ENCODE measurements at places on chromosomes 13 and 19.

DNA sequence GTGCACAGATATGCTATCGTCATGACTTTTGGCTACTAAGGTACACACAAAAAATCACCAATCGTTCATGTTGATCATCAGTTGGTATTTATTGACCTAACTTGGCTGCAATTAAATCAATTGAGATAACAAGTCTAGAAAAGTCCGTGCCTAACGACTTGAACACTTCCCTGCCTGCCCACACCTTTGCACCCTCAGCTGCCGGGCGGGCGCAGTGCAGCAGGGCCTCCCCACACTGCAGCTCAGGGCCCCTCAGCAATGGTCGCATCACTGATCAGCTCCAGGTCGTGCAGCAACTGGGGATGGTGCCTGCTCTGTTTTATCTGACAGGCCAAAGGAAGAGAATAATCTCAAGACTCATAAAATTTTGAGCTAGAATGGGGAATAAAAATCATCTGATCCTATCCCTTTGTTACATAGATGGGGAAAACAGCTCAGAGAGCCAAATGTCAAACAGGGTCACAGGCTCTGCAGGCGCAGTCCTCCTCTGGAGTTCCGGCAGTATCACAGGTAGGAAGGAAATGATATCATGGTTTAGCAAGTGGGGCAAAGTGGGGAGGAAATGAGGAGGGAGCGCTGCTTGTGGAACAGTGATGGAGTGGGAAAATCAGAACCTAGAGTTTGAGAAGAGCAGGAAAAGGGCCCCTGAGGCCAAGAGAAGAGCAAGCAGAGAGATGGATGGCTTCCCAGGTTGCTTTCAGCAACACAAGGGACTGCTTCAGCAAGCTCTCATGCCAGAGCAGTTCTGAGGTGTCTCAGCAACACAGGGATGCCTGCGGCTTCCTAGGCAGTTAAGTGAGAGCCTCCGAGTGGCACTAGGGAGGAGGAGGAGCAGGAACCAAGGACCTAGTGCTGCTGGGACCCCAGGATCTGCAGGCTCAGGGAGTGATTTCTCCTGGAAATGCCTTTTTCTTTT, 57.5 kb downstream of the SLC7A1 start:
- DNase-seq = no peak

- no peak for DNase-seq
Observed at GRCh38 chr19:38922482-38922881, 8.1 kb downstream of the SARS2 start.

DNA sequence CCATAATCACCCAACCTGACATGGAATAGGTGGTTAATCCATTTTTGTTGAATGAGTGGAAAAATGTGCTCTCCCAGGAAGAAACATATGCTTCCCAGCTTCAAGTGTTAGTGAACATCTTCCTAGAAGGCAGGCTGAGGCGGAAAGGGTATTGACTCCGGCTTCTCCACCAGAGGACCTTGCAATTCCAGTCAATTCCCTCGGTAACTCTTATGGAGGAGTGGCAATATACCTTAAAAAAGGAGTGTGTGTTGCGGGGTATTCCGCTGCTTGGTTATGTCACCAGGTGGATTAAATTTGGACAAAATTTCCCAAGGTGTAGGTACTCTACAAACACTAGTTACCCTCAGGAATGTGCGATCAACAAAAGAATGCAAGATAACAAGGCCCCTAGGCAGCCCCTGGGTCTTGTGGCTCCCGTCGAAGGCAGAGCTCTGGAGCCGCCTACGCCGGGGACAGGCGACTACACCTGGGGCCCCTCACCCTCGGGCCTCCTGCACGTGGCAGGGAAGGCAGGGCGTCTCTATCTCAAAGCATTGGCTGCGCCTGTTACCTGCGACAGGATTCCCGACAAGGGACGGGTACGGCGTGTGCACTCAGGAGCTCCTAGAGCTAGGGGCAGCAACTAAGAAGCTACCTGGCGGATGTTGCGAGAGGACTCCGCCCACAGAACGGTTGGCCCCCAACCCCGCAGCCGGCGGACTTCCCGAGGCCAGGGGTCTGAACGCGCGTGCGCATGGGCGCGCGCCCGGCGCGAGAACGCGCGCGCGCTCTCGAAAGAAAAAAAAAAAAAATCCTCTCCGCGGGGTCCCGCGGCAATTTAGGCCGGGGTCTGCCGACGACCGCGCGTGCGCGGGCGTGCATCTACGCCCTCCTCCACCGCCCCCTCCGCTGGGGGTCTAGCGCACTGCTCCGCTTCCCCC, at the start of gene WDR87:
WDR87 (minus strand) TSS at position 649 of the 923 bp plus-strand sequence. CDS start 8,355 bp downstream, outside the sequence.
- no peak for DNase-seq

DNA sequence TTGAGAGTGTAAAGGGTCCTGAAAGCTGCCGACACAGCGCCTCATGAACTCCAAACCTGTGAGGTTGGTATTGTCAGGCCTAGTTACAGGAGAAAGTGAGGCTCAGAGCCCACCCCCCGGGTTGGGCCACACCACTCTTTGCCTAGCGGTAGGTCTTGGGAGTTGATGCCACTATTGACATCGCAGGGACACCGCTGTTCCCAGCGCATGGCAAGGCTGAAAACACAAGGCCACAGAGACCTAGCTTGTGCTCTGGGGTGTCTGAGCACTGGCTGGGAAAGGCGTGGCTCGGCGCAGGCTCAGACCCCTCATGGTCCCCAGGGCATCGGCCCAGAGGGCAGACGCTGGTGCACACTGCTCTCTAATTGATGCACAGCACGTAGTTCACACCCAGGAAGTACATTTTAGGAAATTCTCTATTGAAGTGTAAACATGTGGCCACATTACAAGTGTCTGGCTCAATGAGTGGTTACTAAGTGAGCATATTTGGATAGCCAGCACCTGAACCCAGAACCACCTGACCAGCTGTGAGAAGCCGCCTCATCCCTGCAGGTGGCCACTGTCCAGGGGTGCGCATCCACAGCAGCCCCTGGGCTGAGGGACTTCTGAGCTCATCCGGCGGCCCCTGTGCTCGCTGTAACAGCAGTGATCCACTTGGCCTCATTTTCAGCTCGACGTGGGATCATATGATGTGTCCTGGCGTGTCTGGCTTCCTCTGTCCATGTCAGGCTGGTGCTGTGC, 27.3 kb downstream of the UPF1 start:
- DNase-seq = no peak

GRCh38 chr19:48819366-48819816, 8.6 kb upstream of the BCAT2 start:
- peak; percentile 45 for DNase-seq

GRCh38 chr13:86318450-86318849, 519.2 kb upstream of the SLITRK6 start:
- no peak for DNase-seq

DNA sequence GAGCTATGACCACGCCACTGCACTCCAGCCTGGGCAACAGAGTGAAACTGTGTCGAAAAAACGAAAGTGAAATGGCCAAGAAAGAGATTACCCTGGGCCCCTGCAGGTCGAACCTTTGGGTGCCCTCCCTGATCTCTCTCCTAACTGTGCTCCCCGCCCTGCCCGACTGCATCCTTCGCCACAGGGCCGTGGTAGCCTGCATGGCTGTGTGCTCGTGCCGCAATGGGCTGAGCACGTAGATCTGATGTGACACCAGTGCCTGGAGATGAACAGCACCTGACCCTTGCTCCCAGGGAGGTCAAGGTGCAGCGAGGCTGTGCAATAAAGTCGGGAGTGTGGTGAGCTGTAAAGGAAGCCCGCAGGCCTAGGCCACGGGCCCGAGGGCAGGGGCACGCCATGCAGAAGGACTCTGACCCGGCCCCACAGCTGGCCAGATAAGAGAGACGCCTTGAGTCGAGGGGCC, 60.2 kb downstream of the PEX11G start:
- no peak for DNase-seq

DNA sequence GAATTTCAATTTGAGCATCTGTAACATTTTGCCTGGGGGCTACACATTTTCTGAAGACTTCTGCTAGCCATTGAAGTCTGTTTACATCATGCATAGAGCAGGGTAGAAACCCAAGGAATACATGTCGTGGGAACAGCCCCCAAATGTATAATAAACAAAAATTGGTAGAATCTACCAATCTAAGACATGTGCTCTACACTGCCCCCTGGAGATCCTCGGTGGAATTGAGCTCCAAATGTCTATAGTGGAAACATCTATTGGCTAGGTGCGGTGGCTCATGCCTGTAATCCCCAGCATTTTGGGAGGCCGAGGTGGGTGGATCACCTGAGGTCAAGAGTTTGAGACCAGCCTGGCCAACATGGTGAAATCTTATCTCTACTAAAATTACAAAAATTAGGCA, 57.3 kb downstream of the MBD3L2B start:
- DNase-seq = no peak

- no peak for DNase-seq
Observed at GRCh38 chr13:28326056-28326455, 168.9 kb downstream of the FLT1 start.

- no peak for DNase-seq
Observed at GRCh38 chr13:75486146-75487062, 4.4 kb upstream of the TBC1D4 start.

GRCh38 chr19:36081385-36081784, 26.7 kb downstream of the WDR62 start:
- DNase-seq = no peak

- DNase-seq = no peak
Observed at GRCh38 chr19:15869109-15869555, 28.7 kb downstream of the CYP4F2 start.

GRCh38 chr19:7544626-7545025, 9.1 kb downstream of the PNPLA6 start:
- DNase-seq = no peak

- no peak for DNase-seq
Observed at GRCh38 chr19:2045501-2046045, 5.5 kb downstream of the MKNK2 start.

DNA sequence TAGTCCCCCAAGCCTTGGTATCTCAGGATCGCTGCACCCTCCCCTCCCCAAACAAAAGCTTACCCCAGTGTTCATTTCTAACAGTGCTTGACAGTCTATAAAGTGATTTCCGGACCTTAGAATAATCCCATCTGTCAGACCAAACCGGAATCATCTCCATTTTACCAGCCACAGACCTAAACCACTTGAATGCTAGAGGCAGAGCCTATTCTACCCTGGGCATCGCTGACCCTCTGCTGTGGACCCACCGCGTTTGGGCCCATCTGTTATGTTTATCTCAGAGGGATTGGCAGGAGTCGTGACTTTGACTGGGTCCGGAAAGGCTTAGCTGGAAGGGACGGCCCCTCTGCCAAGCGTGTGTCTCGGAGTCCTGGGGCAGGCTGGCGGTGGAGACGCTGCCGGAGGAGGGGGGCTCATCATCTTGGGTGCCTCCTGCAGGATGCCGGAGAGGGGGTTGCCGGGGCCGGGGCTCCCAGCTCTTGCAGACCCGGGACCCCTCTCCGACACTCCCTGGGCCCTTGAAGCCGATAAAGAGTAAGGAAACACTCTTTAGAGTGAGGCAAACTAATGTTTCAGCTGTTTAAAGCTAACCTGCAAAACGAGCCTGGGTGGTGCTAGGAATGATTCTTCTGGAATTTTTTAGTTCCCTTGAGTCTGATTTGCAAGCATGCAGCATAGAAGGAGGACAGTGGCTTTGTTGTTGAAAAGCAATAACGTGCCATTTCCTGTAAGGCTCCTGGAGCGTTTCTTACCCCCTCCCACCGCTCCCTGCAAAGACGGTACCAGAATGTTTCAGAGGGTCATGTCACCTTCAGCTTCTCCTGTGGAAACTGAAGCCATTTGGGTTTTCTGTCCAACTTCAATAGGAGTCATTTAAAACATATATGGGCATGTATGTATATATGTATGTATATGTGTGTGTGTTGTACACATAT, 1.3 kb downstream of the SLC25A42 start:
- no peak for DNase-seq

GRCh38 chr19:19110410-19111135, 27.7 kb downstream of the TMEM161A start:
- no peak for DNase-seq

Measured in omental fat pad (tissue), 4 donors.